ENCODE measurements at places on chromosomes 1 and 21.

DNA sequence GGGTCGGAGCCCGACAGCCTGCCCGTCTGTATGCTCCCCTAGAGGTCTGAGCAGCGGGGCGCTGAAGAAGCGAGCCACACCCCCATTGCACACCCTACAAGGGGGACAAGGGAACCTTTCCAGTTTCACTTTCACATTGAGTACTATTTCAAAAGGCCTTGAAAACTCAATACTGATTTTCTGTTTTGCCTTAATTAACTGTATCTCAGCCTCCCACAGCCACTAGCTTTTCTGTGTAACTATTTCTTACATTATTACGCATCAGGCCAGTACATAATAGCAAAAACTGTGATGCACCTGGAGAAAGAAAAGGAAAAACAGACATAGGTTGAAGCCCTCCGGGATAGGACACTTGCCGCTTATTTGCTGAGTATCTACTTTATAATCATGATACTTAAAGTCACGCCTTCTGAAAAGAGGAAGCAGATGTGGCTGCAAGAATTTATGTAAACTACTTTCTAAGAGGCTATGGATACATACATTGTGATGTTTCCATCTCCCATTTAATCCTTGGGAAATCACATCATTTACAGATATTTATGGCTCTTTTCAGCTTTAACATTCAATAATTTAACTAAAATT lies 1719.5 kb downstream of the MRPL39 start:
- DNase-seq: no peak

DNA sequence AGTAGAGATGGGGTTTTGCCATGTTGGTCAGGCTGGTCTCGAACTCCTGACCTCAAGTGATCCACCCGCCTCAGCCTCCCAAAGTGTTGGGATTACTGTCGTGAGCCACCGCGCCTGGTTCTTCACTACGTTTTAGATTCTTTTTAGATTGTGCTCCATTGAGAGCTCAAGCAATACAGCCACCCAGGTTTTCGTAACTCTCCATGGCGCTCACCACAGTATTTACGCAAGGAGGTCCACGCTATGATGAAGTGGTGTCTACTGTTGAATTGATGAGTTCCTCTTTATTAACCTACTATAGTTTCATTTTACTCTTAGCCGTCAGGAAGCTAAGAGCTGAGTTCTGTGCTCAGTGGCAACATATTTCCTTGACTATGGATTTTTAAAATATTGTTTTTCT lies 1.8 kb upstream of the KIF1B start:
- no peak for DNase-seq

DNA sequence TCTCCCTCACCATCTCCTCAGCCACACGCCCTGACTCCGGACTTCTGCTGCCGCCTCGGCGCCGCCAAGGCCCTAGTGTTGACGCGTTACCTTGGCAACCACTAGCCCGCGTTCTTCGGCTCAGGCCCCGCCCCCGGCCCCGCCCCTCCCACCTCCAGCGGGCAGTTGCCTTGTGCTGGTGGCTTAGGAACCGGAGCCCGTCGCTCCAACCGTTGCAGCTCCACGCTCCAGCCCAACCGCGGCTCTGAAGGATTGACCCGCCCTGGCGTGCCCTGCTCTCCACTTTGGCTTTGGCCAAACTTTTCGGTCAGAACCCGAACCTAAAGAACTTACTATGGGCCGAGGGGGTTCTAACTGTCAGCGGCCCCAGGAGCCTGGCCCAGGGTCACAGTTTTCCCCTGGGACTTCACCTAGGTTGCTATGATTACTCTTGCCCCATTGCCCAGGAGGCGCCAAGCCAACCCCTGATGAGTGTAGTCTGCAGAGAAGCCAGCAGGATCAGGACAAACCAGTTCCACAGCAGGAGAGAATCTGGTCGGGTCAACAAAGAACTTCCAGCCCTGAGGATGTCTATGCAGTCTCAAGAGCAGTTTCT lies at the start of gene CFAP45:
TSS of gene CFAP45 (minus strand) at position 80 of the 595 bp plus-strand sequence. CDS start at position 13, 67 bp downstream.
- no peak for DNase-seq

- no peak for DNase-seq
Observed at GRCh38 chr1:31672986-31673385, 28.3 kb upstream of the PEF1 start.

DNA sequence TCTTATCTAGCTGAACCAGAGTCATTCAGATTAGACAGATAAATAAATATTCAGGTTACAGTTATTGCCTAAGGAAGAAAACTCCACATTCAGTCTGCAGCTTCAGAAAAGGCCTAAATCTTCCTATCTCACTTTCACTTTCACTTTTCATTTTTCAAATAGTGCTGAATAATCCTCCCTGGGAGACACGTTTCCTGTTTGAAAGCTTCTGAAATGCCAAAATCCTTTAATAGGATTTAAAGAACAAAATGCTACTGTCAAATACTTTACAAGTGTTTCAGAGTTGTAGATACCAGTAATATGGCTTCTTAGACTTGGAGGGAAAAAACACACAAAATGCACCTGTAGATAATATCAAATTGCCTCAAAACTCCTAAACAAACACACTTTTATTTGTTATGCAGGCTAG lies 3.9 kb downstream of the PSMB2 start:
- DNase-seq: peak; percentile 50

DNA sequence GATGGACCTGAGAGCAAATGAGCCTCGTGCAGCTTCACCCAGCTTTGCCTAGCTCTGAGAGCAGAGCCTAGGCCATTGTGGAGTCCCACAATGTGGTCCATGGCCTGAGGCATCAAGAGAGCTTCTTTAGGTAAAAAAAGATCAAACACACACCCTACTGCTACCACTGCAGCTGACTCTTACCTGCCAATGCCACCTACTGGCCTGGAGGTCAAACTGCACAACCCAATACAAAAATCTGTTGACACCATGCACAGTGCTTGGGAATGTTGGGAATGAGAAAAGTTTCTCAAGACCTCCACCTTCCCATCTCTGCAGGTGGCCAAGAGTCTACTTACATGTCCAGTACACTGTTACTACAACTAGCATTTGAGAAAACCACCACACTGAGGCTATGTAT lies 60.6 kb downstream of the UCHL5 start:
- no peak for DNase-seq

DNA sequence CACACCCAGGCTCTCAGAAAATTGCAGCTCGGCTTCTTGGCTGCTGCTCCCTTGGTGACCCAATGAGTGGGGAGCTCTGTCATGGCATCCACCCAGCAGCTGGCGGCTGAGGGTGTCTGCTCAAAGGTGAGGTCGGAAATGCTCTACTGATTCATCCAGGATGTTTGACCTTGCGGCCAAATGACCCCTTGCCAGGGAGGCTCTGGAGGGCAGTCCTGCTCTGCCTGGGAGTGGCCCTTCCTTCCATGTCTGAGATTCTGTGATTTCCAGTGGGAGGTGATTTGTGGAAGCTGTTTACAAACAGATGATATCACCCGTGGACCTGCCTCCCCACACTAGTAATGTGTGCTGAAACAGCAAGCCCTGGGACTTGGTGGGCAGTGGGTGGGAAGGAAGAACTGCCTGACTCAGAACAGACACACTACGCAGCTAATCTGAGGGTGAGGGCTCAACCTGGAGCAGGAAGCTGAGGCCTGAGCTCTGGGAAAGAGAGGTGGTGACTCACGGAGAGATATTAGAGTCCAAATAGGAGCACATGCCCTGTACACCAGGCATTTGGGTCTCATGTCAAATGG lies 3.0 kb downstream of the CRCT1 start:
- peak; percentile 5 for DNase-seq

- DNase-seq: peak; percentile 28
Observed at GRCh38 chr1:17198476-17199258, 6.3 kb upstream of the PADI1 start.

DNA sequence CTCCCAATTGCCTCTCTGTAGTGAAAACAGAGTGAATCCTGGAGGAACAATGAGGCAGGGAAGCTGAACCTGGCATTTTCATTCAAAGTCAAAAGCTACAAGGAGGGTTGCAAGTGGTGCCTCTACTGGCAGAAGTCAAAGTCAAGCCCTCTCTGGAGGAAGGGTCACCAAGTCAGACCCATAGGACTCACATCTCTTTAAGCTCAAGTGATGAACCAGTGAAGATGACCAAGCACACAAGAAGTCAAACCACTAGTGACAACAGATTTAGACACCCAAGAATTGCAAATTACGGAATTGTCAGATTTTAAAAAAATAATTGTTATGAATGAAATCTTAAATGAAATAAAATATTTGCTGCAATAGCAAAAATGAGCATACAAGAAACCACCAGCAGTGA lies 81.1 kb upstream of the ATP1B1 start:
- no peak for DNase-seq

- no peak for DNase-seq
Observed at GRCh38 chr1:201941420-201942128, 4.8 kb downstream of the LMOD1 start.

GRCh38 chr1:157166590-157166989 lies 28.4 kb upstream of the ETV3 start:
- DNase-seq: no peak

- DNase-seq: no peak
Observed at GRCh38 chr1:192251735-192252134, 65.1 kb upstream of the RGS21 start.

DNA sequence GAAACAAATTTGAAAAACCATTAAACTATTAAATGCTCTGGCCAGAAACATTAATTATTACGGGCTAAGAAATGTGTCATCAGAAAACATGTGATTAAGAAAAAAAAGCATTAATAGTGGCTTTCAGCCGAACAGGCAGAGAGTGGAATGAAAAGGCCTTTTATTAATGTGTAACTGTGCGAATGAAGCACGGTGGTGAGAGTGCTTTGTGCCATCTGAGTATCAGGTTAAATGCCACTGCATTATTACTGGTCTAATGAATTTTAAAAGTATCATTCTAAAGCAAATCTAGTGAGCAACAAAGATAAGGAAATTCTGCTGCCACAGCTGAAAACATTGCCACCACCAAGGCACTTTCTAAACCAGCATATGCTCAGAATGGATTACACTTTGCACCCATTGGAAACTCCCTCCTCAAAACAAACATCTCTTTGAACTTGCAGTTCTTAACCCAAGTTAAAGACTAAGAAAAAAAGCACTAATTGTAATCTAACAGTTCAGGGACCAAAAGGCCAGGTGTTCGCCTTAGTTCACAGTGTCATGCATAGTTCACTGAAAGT lies 30.0 kb upstream of the SSX2IP start:
- no peak for DNase-seq

DNA sequence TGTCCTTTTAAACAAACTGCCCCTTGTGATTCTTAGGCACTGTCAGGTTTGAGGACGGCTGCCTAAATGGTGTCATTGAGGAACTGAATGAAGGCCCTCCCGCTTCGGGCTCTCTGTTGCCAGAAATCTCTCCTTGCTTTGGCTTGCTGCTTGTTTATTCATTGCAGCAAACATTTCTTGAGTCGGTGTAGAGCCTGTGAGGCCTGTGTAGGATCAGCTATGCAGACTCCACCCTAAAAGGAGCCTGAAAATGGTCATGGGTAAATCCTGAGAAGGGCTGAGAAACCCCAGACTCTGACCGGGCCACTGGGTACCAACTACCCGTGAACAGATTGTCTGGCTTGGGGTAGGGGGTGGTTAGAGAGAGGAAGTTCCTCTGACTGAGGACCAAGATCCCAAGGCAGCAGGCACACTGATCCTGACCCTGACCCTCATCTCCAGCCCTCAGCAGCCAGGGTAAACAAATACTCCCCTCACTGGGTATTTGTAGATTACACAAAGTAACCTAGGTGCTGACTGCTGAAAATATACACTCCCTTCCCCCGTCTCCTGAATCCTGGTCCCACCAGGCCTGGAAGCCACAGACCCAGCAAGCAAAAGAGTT lies 3.1 kb downstream of the IL6R start:
- DNase-seq: no peak

GRCh38 chr1:207752456-207752998 lies 673 bp downstream of the CD46 start:
- peak; percentile 6 for DNase-seq

- DNase-seq: peak; percentile 29
Observed at GRCh38 chr1:183417772-183418491, at the start of gene NMNAT2. TSS of gene NMNAT2 (minus strand) at chr1:183418380. CDS start at chr1:183418267, 113 bp downstream.

GRCh38 chr1:186535388-186536133 lies 74.6 kb upstream of the PDC start:
- peak; percentile 96 for DNase-seq

GRCh38 chr1:206655471-206655882 lies 20.1 kb downstream of the DYRK3 start:
- DNase-seq: no peak

DNA sequence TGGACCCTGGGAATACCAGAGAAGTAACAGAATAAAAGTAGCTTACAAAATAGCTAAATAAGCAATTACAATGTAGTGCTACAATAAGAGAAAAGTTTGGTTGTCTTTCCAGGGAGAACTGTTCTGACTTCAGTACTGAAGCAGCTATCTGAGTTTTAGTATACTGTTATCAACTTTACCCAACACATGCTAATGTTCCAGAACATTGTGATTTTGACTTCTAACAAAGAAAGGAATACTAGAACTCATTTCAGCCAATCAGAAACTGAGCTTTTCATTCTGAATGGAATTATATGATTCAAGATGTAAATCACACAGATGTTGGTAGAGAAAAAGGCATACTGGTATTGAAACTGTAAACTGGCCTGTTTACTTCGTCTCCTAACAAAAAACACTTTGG lies at the start of gene C1orf105:
TSS of gene C1orf105 (plus strand) at position 301 of the 400 bp plus-strand sequence. CDS start 201 bp downstream, outside the sequence.
- DNase-seq: no peak

DNA sequence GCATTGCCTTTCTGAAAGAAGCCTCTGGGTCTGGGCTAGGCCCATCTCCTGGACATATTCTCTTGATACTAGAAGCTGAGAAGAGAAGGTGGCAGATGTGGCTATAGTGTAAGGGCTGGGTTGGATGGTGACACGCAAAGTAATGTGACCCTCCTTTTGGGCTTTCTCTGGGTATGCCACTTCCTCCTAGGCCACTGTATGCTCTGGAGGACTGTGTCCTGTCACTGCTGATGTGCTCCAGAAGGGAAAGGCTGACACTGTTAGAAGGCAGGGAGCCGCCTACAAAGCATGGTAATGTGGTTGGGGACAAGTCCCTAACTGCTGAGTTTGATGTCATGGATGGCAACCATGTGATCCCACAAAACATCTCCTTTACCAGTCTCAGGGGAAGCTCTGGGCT lies 112.1 kb downstream of the BCAR3 start:
- DNase-seq: no peak

DNA sequence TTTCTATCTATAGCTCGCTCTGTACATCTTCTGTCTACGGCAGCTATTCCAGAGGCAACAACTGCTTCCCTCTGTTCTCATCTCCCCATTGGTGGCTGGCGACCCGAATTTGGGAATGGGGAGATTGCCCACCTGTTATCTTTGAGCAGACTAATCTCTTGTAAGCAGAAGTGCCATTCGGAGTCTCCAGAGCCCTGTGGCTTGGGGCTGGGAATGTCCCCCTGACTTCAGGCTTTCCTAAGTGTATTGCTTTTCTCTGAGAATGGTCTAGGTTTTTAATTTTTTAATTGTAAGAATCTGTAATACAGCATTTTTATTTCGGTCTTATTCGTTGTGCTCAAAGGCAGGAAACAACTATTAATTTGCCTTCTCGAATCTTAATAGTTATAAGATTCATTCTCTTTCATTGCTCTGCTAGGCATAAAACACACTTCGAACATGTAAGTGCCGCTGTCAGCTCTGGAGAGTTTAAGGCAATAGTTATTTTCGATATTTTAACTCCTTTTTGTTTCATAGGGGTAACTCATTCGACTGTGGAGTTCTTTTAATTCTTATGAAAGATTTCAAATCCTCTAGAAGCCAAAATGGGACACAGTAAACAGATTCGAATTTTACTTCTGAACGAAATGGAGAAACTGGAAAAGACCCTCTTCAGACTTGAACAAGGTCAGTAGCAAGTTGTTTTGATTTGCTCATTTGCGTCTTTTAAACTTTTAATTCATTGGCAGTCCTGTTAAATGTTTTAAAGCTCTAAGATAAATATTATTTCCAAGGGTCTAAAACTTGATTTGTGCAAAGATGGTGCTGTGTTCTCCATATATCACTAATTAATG lies 514 bp downstream of the AGL start:
- DNase-seq: no peak

Measured in HCEC 1CT (cell line).